ENCODE measurements at places on chromosomes 12 and 14. TPM values are rescaled to one million over a fixed set of nuclear protein-coding genes. Genes with fewer than 3 reads are reported as not detected.

Gene KIAA0586
- total RNA-seq: 41.9 TPM

Gene SMCO3
- 0.16 TPM for total RNA-seq

Gene LMO3
- not detected for total RNA-seq

DNA sequence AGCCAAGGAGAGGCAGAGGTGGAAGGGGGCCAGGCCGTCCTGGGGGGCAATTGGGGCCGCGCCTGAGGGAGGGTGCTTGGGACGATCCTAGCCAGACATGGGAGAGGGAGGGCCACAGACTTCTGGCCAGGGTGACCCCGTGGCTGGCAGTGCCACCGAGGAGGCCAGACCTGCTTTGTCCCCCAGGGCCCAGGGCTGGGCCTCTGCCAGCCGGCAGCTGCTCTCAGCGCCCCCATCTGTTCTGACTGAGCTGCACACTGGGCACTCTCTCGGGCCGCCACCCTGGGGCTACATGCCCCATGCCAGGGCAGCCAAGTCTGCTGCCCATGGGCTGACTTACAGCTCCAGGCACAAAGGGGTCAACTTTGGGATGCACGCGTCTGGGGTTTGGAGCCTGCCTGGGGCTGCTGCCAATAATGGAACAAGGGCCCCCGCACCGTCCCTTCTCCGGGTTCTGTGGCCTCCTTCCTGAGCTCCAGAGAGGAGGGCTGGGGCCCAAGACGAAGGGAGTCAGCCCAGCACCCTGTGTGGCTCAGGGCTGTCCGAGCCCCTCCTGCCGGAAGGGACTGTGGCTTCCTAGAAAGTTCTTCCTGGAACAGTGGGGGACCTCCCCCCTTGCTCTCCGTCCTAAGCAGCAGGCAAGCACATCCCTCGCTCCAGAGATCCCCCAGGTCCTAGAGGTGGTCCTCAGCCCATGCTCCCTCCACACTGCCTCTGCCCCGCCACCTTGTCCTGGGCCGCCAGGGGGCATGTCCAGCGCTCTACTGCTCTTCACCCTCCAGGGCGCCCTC, 1.1 kb downstream of the ADSS1 start:
- peaks cover 6% of the 10 kb centered on the region for H3K36me3 ChIP-seq
- no peak overlapping the region for H3K27ac ChIP-seq
- no peak overlapping the region for H3K4me3 ChIP-seq
- DNase-seq: no peak
- peaks cover 17% of the 10 kb centered on the region for H3K4me1 ChIP-seq

DNA sequence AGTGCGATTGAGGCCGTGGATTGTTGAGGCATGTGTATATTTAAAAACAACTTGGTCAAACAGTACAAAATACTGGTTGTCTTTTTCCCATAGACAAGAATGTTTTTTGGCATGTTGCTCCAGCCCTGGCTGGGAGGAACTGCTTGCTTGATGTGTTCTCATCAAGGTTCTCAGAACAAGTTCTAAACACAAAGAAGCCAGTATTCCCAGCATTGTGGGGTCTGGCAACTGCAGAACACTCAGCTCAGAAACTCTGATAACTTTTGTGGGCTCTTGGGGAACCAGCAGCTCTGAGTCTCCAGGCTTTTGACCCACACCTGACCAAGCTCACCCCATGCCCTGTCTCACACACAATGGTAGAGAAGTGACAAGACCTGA, 27.1 kb upstream of the DICER1 start:
- no peak overlapping the region for H3K4me3 ChIP-seq
- H3K4me1 ChIP-seq: peaks cover 11% of the 10 kb centered on the region
- H3K36me3 ChIP-seq: no peaks in the 10 kb centered on the region
- DNase-seq: no peak
- H3K27me3 ChIP-seq: no peaks in the 10 kb centered on the region

- H3K4me1 ChIP-seq: no peaks in the 10 kb centered on the region
- no peaks in the 10 kb centered on the region for H3K27me3 ChIP-seq
- no peaks in the 10 kb centered on the region for H3K36me3 ChIP-seq
- no peak overlapping the region for H3K27ac ChIP-seq
Measured at GRCh38 chr14:95711476-95712176, 2.3 kb downstream of the TCL1A start.
